A549 treated with ZK216348 at 1 μM for 4 hours (cell line): ENCODE measurements at places on chromosomes 3 and 15. TPM values are rescaled to one million over a fixed set of nuclear protein-coding genes. Genes with fewer than 3 reads are reported as not detected.

Gene CCRL2
- 0.14 to 0.42 TPM (median 0.16 TPM) in 3 of 5 replicates, not detected in the others for total RNA-seq

Gene GOLGA6D
- 0.07 TPM in 1 of 5 replicates, not detected in the others for total RNA-seq

Gene THPO
- total RNA-seq = not detected in 5 replicates

Gene CLK3
- total RNA-seq = 35.2 to 40.6 TPM (median 36.7 TPM) in 5 replicates

Gene UROC1
- not detected in 5 replicates for total RNA-seq

Gene SCAANT1
- not detected in 5 replicates for total RNA-seq

Gene SLC22A13
- 0.13 TPM in 1 of 5 replicates, not detected in the others for total RNA-seq

Gene GRAMD2A
- not detected in 5 replicates for total RNA-seq

Gene FBN1
- 6.5 to 7.1 TPM (median 7.0 TPM) in 5 replicates for total RNA-seq

Gene CHRD
- total RNA-seq = 0.07 to 0.42 TPM (median 0.15 TPM) in 5 replicates

Gene CFAP100
- total RNA-seq = not detected in 5 replicates

Gene BNIP2
- total RNA-seq = 63.9 to 109 TPM (median 71.8 TPM) in 5 replicates

Gene FEZF2
- total RNA-seq = not detected in 5 replicates

Gene FRMD4B
- total RNA-seq = 0.56 to 1.3 TPM (median 0.78 TPM) in 5 replicates

Gene CLRN1
- not detected in 5 replicates for total RNA-seq

Gene ARL8B
- total RNA-seq = 39.9 to 69.6 TPM (median 62.7 TPM) in 5 replicates

Gene CELF6
- total RNA-seq = 0.07 to 0.25 TPM (median 0.15 TPM) in 5 replicates

Gene PAK6
- 0.09 to 0.38 TPM (median 0.29 TPM) in 5 replicates for total RNA-seq

Gene ZNF639
- 14.8 to 23.7 TPM (median 21.1 TPM) in 5 replicates for total RNA-seq

Gene MCF2L2
- 0.14 to 0.83 TPM (median 0.26 TPM) in 5 replicates for total RNA-seq

Gene SERPINI2
- not detected in 5 replicates for total RNA-seq

Gene PHLDB2
- 12.5 to 28.2 TPM (median 25.4 TPM) in 5 replicates for total RNA-seq

Gene KNG1
- total RNA-seq = 0.09 TPM in 1 of 5 replicates, not detected in the others

Gene UTS2B
- 0.22 TPM in 1 of 5 replicates, not detected in the others for total RNA-seq

Gene TMEM44
- total RNA-seq = 8.7 to 13.8 TPM (median 13.2 TPM) in 5 replicates

Gene PFKFB4
- 10.8 to 18.0 TPM (median 13.9 TPM) in 5 replicates for total RNA-seq

Gene AHSG
- 0.18 to 0.29 TPM in 2 of 5 replicates, not detected in the others for total RNA-seq

Gene IL5RA
- total RNA-seq = not detected in 5 replicates

Gene CSTA
- total RNA-seq = 0.71 to 1.5 TPM (median 0.88 TPM) in 5 replicates

Gene PP2D1
- total RNA-seq = not detected in 5 replicates

Gene CHST2
- 0.60 to 0.89 TPM (median 0.79 TPM) in 5 replicates for total RNA-seq
